T-helper 2 cell (primary cell): ENCODE measurements at places on chromosomes 1 and 21.

DNA sequence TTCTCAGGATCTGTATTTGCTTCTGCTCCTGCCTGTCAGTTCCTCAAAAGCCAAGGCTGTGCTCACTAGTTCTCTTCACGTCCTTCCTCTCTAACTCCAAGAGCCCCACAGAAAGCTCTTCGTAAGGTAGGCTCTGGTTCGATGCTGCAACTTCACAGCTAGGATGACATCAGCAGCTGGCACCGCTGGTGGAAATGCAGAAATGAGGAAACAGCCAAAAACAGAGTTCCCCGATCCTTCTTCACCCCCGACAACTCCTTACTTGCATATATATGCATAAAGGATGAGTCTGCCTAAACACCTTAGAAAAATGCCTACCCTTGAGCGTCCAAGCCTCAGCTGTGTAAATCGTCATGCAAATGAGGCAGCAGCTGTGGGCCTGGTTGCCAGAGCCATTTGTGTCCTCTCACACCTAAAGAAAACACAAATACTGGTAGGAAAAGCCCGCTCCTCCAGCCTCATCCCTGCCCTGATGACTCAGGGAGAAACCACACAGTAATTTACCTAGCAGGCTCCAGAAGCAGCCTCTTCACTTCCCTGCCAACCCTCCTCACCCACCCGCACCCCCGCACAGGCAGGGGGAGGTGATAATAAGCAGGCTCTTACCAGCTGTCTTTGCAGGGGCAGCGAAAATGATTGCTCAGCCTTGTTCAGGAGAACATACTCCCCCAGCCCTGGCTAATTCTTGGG lies 28.2 kb downstream of the BATF3 start:
- DNase-seq = no peak

GRCh38 chr21:34836103-34836932 lies 167.5 kb downstream of the CLIC6 start:
- no peak for DNase-seq

DNA sequence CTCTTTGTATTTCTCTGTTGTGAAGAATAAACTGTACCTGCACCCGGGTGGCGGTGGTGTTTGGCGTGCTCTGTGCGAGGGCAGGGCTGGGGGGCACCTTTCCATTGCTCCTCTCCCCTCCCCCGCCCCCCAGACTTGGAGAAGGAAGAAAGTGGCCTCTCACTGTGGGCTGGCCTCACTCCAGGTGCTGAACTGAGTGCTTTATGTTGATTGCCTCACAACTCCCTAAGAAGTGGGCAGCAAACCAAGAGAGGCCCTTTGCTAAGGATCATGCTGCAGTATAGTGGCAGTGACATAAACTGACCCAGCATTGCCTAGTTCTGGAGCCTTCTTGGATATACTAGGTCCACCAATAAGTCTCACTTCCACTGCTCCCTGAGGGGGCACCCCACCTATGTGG lies 20.2 kb downstream of the A3GALT2 start:
- DNase-seq = no peak

DNA sequence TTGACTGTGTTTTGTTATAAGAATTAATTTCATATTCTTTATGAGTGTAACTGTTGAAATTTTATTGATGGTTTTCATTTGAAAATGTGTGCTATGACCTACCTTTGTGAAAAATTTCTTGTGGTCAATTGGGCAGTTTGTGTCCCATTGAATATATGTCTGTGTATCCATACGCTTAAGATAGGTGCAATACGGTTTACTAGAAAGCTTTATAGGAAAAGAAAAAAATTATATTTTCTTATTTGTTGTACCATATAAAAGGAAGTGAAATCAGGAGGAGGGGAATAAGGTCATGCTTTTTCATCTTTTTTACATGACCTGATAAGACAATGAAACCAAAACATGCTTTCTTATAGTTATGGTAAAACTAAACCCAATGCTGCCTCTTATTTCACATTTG lies 807.7 kb downstream of the USP25 start:
- DNase-seq = no peak

- no peak for DNase-seq
Observed at GRCh38 chr1:234911787-234912186, 216.8 kb downstream of the TOMM20 start.

DNA sequence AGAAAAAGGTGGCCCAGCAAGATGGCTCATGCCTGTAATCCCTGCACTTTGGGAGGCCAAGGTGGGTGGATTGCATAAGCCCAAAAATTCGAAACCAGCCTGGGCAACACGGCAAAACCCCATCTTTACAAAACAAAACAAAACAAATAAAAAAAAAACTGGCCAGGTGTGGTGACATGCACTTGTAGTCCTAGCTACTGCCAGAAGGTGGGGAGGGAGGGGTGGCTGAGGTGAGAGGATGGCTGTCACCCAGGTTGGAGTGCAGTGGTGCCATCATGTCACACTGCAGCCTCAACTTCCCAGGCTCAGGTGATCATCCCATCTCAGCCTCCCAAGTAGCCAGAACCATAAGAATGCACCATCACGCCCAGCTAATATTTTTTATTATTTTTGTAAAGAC lies 22.8 kb downstream of the RERE start:
- DNase-seq = no peak

DNA sequence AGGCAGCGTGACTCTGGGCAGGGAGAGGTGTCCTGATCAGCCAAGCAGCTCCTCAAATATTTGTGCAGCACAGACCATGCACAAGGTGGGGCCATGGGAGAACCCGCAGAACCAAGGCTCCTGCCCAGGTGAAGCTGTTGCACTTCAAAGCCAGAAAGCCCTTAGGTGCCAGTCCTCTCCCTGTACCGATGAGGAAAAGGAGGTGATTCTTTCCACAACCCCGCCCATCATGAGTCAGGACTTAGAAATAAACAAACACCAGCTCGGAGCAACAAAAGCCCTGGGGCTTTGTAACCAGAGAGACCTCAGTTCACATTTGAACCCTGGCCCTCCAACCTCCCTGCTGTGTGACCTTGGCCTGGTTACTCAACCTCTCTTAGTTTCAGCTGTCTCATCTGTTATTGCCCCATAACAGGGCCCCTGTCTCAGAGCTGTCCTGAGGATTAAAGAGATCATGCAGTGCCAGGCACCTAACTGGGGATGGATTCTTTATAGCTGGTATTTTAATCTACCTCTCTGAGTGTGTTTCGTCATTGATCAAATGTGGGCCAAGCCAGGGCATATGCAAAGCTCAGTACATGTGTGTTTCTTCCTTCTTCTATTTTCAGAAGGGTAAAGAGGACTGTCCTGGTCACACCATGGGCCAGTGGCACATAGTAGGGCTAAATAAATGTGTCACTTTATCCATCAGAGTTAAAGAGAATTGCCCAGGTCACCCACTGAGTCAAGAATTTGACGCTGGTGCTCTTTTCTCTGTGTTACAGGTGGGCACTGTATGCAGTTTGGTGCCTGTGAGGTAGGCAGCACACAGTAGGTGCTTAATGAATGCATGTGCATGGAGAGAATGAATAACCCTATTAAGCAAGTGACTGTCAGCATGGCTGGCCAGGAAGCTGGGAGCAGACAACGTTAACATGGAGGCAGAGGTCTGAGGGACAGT lies 1.4 kb downstream of the LDLRAD1 start:
- no peak for DNase-seq

DNA sequence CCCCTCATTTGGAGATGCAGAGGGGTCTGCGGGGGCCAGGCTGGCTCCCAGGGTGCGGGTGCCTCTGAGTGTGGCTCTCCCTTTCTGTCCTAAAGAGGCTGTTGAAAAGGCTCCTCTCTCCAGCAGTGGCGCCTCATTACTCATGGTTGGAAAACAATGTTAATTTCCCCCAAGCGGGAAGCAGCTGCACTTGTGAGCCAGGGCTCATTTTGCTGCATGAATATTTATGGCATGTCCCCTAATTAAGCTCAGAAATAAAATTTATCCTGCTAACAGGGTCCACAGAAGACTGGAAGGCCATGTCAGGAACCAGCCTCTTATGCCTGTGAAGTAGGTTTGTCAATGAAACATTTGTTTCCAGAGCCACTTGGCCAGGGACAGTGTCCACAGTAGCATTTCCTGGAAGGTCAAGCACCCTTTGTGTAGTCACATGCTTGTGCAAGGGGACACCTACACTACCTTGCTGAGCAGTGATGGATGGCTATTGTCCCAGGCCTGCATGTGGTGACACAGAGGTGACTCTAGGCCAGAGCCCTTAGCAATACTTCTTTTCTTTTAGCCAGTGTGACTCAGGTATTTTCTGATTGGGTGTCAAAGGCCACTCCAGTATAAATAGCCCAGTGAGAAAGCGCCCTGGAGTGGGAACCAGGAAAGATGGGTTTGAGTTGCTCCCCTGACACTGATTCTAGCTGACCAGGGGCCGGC lies 259.0 kb downstream of the FOXD2 start:
- no peak for DNase-seq

- no peak for DNase-seq
Observed at GRCh38 chr1:220754212-220754917, 6.2 kb downstream of the MTARC2 start.

DNA sequence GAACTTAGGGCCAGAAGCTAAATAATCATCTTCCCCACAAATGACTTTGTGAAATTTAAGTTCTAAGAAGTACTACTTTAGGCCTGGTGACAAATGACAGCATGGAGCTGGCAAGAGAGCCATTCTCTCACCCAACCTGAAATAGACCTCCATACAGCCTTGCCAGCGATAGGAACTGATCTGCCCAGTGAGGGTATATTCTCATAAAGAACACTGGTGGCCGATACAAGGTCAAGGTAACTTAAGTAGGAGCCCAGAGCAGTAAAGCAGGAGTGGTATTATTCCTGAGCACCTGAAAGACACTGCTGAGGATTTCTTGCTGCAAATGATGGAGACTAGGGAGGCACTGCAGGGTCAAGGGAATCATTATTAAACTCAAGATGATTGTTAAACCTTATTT lies 2.6 kb upstream of the TTLL7 start:
- no peak for DNase-seq

DNA sequence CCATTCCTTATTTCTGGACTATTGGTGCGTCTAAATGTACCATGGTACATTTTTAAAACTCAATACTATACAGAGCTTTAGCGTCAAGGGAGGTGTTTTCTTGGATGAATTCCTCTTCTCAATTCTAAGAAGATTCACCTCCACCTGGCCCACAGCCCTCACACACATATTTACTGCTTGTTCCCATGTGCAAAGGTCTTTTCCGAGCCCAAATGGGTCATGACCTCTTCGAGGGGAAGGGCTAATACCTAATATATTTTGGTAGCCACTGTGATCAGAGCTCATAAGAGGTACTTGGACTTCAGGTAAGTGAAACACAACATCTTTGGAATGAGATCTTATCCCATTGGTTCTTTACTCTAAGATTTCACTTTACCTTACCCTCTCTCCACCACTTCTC lies 205.9 kb downstream of the SDCCAG8 start:
- no peak for DNase-seq

DNA sequence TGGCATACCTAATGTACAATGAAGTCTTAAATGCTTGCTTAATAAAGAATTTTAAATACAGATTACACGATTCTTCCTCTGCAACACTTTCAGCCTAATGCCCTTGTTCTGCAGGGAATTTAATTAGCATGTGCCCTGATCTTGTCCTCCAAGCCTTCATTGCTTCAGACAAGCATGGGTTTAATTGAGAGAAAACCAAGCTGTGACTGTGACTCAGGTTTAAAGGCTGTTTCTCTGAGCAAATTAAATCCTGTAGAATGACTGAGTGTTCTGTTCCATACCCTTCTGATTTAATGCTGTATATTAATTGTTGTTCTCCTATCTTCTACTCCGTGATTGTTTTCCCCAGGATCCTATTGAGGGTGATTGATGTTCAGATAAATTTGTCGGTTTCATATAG lies 269.0 kb upstream of the PRMT6 start:
- no peak for DNase-seq

DNA sequence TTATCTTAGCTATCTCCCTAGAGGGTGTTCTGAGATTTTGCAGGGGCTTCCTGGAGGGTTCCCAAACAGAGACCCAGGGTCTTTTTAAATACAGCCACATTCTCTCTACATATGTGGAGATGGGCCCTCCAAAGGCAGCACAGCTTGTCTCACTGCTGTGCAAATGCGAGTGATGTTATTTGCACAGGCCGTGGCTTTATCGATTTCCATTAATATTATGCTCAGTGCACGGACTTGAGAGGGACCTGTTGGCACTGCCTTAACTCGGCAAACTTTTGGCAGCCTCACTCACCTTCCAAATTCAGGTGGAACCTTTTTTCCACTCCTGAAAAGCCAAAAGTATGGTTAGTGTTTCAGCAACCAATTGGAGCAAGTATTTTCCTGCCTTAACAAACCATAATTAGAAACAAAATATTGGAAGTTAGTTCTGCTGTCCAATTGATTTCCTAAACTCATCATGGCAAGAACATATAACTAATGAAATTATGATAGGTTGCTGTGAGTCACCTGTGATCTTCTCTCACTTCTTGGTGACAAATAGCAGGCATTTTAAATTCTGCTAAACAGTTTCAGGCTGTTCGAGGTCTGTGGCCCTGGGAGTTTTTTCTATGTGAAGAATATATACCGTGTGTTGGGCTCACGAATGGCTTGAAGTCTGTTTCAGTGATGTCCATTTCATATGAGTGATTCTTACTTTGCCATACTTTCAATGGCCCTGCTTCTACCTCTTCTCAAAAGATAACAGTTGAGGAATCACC lies 10.9 kb downstream of the LHX9 start:
- DNase-seq = no peak

DNA sequence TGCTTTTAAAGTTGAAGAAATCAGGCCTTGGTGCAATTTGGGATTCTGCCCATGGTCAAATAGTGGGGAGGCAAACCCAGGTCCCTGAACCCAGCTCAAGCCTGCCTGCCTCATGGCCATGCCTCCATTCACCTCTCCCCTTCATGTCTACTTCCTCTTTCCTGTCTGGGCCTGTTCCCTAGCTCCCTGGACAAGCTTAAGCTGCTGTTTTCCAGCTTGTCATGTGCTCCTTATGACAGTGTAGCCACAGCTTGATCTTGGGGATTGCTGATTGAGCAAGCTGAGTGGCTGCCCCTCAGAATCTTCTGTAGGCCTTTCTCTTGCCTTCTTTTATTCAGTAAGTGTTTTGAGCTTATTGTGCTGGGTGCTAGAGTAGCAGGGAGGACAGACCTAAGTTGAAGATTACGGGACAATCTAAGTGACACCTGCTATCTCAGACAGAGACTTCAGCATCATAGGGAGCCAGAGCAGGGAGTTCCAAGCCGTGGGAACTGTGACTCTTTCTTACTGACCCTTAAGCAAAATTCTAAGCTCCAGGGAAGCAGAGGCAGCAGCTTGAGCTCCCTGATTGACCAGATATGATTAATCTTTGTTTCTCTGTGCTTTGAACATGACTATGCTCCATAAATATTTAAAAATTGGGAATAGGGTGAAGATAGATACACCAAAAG lies 520 bp upstream of the MR1 start:
- peak; percentile 54 for DNase-seq
